ENCODE measurements at places on chromosomes 7 and 10. TPM values are rescaled to one million over a fixed set of nuclear protein-coding genes. Genes with fewer than 3 reads are reported as not detected.

- H3K36me3 ChIP-seq: no peaks in the 10 kb centered on the region
- DNase-seq: no peak
- H3K4me3 ChIP-seq: no peak within 1 kb of the TSS
- H3K4me1 ChIP-seq: no peaks in the 10 kb centered on the region
- H3K27me3 ChIP-seq: no peaks in the 10 kb centered on the region
Measured at GRCh38 chr10:107163881-107164861, at the start of gene SORCS1. Gene SORCS1, minus strand, starts transcription at chr10:107164706.

DNA sequence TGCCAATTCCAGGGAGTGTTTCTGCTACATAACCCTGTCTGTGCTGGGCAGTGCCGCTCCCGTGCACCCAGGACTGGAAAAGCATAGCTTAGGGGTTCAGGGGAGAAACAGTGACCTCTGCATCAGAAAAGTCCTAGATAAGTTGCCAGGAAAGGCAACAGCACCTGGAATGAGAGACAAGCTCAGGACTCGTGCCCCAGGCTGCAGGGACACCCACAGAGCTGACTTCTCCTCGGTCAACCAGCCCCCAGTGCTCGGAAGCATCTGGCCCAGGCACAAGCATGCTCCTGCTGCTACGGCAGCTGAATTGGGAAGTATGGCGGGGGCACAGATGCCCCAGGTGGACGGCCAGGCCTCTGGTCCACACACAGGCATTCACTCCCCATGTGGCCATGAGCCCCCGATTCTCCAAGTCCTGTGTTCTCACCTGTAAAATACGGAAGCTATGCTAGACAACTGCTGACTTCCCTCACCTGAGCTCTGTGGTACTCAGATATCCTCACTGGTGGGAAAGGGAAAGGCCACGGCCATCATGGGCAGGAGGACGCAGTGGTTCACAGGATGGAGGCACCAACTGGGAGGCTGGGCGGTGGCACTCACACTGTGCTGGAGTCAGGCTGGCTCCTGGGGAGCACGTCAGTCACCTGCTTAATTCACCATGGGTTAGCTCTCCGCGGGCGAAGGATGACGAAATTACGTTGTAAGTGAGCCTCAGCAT lies 220.5 kb downstream of the PTPRN2 start:
- H3K27me3 ChIP-seq: no peaks in the 10 kb centered on the region
- H3K36me3 ChIP-seq: no peaks in the 10 kb centered on the region
- H3K4me3 ChIP-seq: no peak overlapping the region
- no peak overlapping the region for H3K27ac ChIP-seq

DNA sequence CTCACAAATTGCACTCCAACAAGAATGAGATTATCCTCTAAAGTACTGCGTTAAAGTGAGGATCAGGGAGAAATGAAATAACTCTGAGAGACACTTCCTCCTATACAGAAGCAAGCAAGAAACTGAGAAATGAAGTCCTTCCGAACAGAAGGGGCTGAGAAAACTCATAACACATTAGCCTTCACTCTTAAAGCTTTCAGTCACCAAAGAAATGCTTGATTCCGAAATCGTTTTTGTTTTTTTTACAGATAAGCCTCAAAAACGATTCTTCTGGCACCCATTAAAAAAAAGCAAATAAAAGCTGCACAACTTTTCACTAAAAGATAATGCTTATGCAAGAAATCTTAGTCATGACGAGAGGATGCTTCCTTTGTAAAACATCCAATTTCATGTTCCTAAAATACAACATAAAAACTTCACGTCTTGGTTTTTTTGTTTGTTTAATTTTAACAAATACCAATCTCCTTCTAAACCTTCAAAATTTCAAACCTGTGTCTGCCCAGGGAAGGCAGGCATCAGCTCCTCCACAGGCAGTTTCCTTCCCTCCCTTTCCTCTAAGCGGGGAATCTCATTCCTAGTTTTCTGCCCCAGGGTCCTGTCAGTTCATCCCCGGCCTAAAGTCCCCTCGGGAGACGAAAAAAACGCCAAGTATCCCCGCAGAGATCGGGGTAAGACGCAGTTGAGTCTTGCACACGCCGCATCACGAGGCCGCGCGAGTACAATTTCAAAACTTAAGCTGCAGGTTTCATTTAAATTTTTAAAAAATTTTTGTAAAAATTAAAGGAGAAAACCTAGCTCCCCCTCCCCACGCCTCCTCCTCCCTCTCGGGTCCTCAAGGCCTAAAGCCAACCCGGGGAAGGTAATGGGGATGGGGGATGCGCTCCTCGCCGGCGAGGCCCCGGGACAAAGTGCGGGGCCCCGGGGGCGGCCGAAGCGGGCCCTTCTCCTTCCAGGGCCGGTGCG lies 1.1 kb downstream of the BAZ1B start:
- peaks cover 8% of the 10 kb centered on the region for H3K36me3 ChIP-seq
- H3K4me1 ChIP-seq: peaks cover 6% of the 10 kb centered on the region
- DNase-seq: peak; percentile 30
- H3K4me3 ChIP-seq: peak overlapping the region; percentile 60
- peak overlapping the region; percentile 98 for H3K27ac ChIP-seq

GRCh38 chr10:76282061-76283025 lies 850.9 kb downstream of the LRMDA start:
- peak; percentile 69 for DNase-seq
- no peaks in the 10 kb centered on the region for H3K27me3 ChIP-seq
- no peak overlapping the region for H3K4me3 ChIP-seq
- no peaks in the 10 kb centered on the region for H3K36me3 ChIP-seq
- H3K4me1 ChIP-seq: peaks cover 10% of the 10 kb centered on the region

DNA sequence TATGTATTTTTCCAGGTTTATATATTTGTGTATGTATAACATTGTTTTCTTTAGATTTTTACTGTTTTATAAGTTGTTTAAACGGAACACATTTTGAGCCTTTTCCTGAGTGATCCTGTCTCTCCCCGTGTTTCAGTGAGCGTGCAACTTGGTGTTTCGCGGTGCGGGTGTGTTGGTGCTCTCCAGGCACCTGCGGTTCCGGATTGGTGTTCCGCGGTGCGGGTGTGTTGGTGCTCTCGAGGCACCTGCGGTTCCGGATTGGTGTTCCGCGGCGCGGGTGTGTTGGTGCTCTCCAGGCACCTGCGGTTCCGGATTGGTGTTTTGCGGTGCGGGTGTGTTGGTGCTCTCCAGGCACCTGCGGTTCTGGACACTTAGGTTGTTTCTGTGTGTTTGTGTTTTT lies 20.6 kb downstream of the DYNC2I1 start:
- H3K4me3 ChIP-seq: no peak overlapping the region
- H3K27me3 ChIP-seq: no peaks in the 10 kb centered on the region
- H3K27ac ChIP-seq: no peak overlapping the region
- H3K36me3 ChIP-seq: peaks cover 31% of the 10 kb centered on the region
- H3K4me1 ChIP-seq: no peaks in the 10 kb centered on the region

DNA sequence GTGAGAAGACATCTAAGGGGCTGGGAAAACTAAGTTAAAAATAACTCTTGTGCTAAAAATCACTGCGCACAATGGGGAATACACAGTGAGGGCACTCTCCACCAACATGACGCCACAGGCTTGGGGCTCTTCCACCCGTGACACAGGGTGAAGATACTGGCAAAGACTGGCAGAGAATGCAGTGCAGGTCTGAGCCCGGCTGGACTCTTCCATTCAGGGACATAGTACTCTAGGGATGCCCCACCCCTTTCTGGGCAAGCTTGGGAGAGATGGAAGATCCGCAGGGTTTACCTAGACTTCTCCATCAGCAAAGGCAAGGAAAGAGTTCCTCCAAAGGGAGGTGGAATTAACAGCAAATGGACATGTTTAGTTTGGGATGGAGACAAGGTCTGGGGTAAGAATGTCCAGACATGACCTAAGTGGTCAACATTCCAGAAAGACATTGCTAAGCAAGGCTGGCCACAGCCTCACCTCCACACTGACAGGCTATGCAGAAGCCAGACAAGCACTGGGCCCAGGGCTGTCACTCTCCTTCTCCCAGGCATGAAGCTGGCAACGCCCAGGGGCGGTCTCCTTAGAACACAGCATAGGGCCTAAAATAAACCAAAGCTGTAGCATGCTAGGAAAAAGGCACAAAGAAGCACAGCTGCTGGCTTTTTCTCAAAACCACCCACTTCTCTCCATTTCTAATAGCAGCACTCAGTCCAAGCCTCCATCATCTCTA lies 28.1 kb downstream of the XPNPEP1 start:
- H3K4me1 ChIP-seq: peaks cover 29% of the 10 kb centered on the region
- no peak overlapping the region for H3K4me3 ChIP-seq
- peak; percentile 60 for DNase-seq
- peak overlapping the region; percentile 42 for H3K27ac ChIP-seq
- H3K36me3 ChIP-seq: peaks cover 19% of the 10 kb centered on the region

DNA sequence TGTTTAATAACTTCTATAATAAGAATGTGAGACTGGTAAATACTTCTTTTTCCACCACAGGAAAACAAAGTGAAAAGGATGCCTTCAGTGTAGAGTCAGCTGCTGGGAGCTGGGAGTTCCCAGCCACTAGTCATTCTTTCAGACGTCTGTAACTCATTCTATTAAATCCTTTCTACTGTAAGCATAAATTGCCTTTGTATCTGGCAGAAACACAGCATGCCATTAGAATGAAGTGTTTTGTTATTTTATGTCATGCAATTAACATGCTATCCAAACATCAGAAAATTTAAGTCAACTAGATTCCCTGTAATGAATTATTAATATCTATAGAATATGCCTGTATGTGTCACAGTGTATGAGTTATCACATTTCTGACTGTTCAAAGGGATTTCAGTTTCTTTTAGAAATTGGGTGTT lies 14.3 kb downstream of the BPGM start:
- no peak overlapping the region for H3K4me3 ChIP-seq
- H3K36me3 ChIP-seq: peaks cover 5% of the 10 kb centered on the region
- H3K27ac ChIP-seq: no peak overlapping the region

DNA sequence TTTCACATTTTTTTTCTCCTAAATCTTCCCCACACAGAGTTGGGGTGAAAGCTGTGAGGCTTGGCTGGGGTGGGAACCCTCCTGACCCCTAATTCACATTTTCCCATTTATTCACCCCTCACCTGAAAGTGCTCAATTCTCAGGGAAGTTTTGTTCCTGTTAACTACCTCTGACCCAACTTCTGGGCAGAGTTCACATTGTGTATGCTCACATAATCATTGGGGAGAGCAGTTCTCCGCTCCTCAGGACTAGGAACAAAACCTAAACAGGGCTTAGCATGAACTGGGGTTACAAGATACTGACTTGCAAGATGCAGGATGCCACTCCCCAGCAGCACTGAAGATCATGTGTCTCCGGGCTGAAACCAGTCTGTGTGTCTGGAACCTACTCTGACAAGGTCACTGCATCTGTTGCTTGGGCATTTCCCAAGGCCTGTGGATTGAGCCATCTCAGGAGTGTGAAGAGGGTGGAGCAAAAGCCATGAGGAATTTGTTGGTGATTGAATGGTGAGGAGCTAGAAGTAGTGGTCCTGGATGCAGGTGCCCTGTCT lies 258.1 kb upstream of the IGFBP3 start:
- DNase-seq: no peak
- H3K4me3 ChIP-seq: no peak overlapping the region
- H3K27me3 ChIP-seq: no peaks in the 10 kb centered on the region
- H3K4me1 ChIP-seq: peaks cover 9% of the 10 kb centered on the region
- no peaks in the 10 kb centered on the region for H3K36me3 ChIP-seq
- no peak overlapping the region for H3K27ac ChIP-seq

- H3K36me3 ChIP-seq: no peaks in the 10 kb centered on the region
- no peak overlapping the region for H3K4me3 ChIP-seq
- no peaks in the 10 kb centered on the region for H3K4me1 ChIP-seq
Measured at GRCh38 chr10:132139526-132139925, 47.2 kb upstream of the DPYSL4 start.

DNA sequence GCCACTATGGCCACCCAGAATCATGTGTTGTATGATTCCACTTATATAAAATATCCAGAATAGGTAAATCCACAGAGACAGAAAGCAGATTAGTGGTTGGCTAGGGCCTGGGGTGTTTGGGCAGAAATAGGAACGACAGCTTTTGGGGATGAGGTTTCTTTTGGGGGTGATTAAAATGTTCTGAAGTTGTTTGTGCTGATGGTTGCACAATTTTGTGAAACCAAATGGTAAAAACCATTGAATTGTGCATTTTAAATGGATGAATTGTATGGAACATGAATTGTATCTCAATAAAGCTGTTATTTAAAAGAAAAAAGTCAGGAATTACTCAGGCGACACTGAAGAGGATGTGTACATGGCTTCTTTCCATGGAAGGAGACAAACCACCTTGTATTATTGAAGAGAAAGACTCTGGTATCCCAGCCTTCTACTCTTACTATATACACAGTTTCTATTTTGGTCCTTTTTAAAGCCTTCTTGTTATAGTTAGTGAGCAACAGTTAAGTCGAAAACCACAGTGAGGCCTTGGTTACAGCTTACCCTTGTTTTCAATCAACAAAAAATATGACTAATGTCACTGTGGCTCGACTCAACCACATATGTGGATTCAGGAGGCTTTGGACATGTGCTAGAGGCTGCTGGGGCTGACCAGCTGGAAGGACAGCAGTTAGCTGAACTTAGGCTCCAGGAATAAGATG lies 57.1 kb upstream of the KMT2E start:
- peaks cover 15% of the 10 kb centered on the region for H3K4me1 ChIP-seq
- peak overlapping the region; percentile 23 for H3K27ac ChIP-seq
- DNase-seq: peak; percentile 98
- no peak overlapping the region for H3K4me3 ChIP-seq

Gene PTPRZ1
- not detected for total RNA-seq

Gene CFAP69
- 0.72 TPM for total RNA-seq

Gene ECHS1
- 60.8 TPM for total RNA-seq
